ENCODE measurements at places on chromosomes 2 and 18. TPM values are rescaled to one million over a fixed set of nuclear protein-coding genes. Genes with fewer than 3 reads are reported as not detected.

Gene ALPI
- total RNA-seq = not detected

Gene SERPINB3
- total RNA-seq = 0.06 TPM

Gene CYS1
- 1.3 TPM for total RNA-seq

Gene KATNAL2
- 2.6 TPM for total RNA-seq

Gene GALNT13
- total RNA-seq = 9.3 TPM

Gene SLC9A4
- not detected for total RNA-seq

Gene FBXO48
- 0.60 TPM for total RNA-seq

Gene SERPINB12
- total RNA-seq = not detected

Gene MYOM1
- total RNA-seq = 0.13 TPM

Gene TMEM169
- total RNA-seq = 0.33 TPM

Gene IL18RAP
- not detected for total RNA-seq

Gene UGT1A10
- total RNA-seq = not detected

Gene SEPTIN10
- total RNA-seq = 46.0 TPM

Gene EGR4
- 0.19 TPM for total RNA-seq

Gene NPHP1
- 8.2 TPM for total RNA-seq

Gene FAP
- total RNA-seq = not detected

Measured in A549 treated with dexamethasone at 1 μM for 4 hours (cell line).